ENCODE measurements at places on chromosomes 7 and 10. TPM values are rescaled to one million over a fixed set of nuclear protein-coding genes. Genes with fewer than 3 reads are reported as not detected.

Gene PPP1R17
- not detected for polyA plus RNA-seq

Gene VAX1
- polyA plus RNA-seq = not detected

Gene CRPPA
- 0.32 TPM for polyA plus RNA-seq

Gene NRCAM
- 1.1 TPM for polyA plus RNA-seq

Gene CARD11
- 40.9 TPM for polyA plus RNA-seq

Gene ITPRIP
- polyA plus RNA-seq = 23.1 TPM

Gene OR2A1
- polyA plus RNA-seq = not detected

Gene FAM25G
- polyA plus RNA-seq = not detected

Gene LLCFC1
- polyA plus RNA-seq = not detected

Gene EVX1
- polyA plus RNA-seq = not detected

Gene PLAC9
- polyA plus RNA-seq = not detected

Gene DKK1
- polyA plus RNA-seq = not detected

Gene GSTO2
- 0.60 TPM for polyA plus RNA-seq

Gene IL15RA
- polyA plus RNA-seq = 19.8 TPM

Gene DNAJC30
- 10.0 TPM for polyA plus RNA-seq

Gene IDI2
- polyA plus RNA-seq = not detected

Gene PON1
- polyA plus RNA-seq = not detected

Gene CEP55
- polyA plus RNA-seq = 0.97 TPM

Gene NACAD
- 0.31 TPM for polyA plus RNA-seq

Gene CALD1
- polyA plus RNA-seq = not detected

Gene GNAT3
- polyA plus RNA-seq = not detected

Gene NODAL
- polyA plus RNA-seq = 0.43 TPM

Gene NSMCE4A
- polyA plus RNA-seq = 58.2 TPM

Gene CPN1
- not detected for polyA plus RNA-seq

Gene TAS2R3
- polyA plus RNA-seq = not detected

Gene LRRN3
- 18.8 TPM for polyA plus RNA-seq

Gene CFAP46
- not detected for polyA plus RNA-seq

Gene TSPAN12
- polyA plus RNA-seq = not detected

Data from CD8-positive, alpha-beta memory T cell (primary cell).